ENCODE measurements at places on chromosomes 4 and X.

GRCh38 chr4:16457944-16458343 is 231.7 kb upstream of the TAPT1 start:
- no peak for DNase-seq

- no peak for DNase-seq
Measured at GRCh38 chr4:124937993-124938392, 225.5 kb upstream of the ANKRD50 start.

DNA sequence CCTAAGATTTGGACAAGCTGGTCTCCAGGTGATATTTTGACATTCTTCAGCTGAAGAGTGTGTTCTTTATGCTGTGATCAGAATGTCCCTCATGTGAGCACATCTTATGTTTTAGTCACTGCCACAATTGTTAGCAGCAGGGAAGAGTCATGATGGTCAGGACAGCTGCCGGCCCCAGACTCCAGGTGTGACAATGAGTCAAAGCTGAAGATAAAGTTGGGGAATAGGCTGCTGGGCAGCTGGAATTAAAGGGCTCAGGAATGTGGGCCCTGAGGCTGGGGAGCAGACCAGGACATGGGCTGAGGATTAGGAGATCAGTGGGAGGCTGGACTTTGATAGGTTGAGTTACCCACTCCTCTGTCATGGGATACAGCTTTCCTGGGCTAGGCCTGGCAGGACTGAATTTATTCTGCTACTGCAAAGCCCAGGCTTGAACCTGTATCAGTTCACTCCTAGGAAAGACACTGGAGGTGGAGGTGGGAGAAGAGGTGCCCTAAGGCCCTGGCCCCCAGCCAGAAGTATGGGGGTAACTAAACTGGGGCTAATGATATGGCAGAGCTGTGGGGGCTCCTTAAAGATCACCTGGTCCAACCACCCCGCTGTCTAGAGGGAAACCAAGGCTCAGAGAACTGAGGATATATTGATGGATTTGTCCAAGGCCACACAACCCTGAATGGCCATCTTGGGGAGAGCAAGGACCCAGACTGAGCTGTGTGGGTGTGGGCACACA is 119.5 kb downstream of the PJA1 start:
- DNase-seq = no peak

DNA sequence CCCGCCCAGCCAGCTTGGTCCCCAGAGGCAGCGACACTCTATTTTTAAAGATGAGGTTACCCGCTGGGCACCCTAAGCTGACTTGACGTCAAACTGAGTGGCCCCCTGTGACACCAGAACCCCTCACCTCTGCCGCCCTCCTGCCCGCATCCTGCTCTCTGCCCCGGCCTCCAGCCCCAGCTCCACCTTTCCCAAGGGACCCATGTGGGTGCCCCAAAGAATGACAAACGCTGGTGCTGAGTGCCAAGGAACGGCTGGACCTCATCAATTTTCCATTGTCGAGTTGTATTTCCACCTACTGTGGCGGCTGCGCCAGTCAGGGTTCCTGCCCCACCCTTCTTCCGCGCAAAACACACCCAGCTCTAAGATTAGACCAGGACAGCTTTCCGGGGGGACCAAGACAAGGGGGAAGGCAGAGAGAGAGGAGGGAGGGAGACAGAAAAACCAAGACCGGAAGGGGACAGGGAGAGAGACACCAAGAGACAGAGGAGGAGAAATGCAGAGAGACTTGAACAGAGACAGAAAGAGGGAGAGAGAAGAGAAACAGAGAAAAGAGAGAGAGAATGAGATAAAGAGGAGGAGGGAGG is 2.0 kb downstream of the PRKX start:
- DNase-seq = no peak

DNA sequence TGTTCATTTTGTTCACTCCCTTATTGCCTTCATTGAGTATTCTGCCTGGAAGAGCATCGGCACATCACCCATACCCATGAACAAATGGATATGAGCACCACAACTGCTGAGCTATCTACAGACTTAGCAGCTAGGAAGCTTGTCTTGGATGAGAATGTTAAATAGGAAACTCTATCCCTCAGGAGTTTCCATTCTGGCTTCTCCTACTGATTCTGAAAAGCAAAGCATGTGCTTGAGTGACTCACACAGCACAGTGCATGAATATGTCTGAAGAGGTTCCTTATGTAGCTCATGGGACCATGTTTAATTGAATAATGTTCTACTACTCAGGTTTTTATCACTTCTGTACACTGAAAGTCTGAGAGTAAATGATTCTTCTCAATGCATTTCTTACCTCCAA is 57.3 kb upstream of the MXRA5 start:
- no peak for DNase-seq

DNA sequence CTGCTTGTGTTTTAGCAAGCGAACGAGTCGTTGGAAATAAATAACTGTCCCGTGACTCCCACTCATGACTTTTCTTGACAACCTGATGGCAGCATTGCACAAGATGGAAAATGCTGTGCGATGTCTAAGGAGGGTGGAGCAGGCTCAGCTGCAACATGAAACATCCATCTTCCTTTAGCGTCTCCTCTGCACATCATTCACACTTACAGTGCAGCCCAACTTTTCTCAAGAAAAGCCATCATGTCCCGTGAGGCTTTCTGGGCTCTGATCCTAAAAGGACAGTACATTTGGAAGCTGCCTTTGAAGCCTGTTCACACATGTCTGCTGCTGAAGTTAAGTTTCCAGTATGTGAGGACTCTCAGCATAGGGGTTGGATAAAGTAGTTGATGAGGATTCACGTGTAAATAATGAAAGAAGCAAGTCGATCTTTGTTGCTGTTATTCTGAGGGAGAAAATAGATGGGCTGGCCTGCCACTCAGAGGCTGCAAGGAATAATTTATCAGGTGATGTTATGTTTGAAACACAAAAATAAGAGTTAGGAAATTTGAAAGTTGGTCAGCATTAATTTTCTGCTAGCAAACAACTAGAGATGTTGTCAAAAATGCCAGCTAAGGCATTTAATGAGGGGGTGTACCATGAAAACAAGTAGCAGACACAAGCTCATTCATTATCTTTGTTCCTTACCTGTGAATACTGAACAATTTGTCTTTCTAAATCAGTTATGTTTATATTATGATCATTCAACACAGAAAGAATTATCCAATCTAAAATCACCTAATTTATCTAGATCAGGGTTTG is 328.7 kb upstream of the ZFP42 start:
- no peak for DNase-seq

DNA sequence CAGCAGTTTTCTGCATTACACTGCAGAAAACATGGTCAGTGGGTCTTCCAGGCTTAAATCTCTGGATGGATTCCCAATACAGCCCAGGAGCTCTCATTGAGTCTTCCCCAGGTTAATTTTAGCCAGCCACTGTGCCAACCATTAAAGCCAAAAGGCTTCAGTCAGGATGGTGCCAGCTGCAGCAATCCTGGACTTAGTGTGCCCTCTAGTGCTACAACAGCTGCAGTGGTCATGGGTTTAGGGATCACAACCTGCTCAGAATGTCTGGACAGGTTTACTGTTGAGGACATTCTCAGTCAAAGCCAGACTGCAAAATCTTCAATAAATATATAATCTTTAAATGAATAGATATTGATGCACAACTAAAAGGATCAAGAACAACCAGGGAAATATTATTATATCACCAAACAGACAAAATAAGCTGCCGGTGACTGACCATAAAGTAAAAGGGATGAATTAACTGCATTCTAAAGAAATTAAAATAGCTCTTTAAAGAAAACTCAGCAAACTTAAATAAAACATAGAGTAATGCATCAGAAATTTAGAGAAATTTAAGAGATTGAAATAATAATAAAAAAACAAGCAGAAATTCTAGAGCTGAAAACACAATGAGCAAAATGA is 639.9 kb downstream of the SPOCK3 start:
- DNase-seq = no peak

DNA sequence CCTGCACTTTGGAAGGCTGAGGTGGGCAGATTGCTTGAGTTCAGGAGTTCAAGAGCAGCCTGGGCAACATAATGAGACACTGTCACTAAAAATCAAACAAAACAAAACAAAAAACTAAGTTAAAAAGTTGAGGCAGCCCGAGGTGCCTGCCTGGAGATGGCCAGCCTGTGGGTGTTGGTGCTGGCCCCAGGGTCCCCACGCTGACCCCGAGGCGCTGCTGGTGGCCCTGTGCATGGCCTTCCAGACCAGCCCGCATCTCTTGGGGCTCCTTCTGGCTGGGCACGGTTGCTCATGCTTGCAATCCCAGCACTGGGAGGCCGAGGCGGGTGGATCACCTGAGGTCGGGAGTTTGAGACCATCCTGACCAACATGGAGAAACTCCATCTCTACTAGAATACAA is 4.4 kb downstream of the ETNPPL start:
- no peak for DNase-seq

GRCh38 chrX:110318664-110318968 is 731 bp upstream of the AMMECR1 start:
- DNase-seq = no peak

DNA sequence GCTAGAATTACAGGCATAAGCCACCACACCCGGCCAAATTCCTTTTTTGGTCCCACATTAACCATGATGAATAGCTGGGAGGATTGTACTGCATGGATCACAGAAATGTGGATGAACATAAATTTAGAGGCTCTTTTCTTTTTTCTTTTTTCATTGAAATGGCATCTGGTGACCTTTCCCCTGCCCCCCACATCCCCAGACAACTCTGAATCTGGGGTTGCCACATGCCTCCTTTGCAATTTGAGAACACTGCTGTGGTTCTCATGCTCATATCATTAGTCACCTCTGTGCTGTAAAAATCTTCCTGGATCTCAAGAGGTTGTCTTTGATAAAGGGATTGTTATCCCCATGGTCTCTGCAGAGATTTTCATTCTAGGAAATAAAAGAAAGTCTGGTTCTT is 22.8 kb upstream of the FMR1NB start:
- DNase-seq = no peak
